CD4-positive, alpha-beta T cell treated with Interleukin-6 for 4 hours (primary cell): ENCODE measurements at places on chromosomes 7 and 10.

GRCh38 chr7:111873963-111874690, 311.8 kb upstream of the IMMP2L start:
- no peak for DNase-seq

- DNase-seq: no peak
Observed at GRCh38 chr7:108310351-108310750, 145.9 kb downstream of the NRCAM start.

- no peak for DNase-seq
Observed at GRCh38 chr7:111801277-111801676, 239.0 kb upstream of the IMMP2L start.

GRCh38 chr10:107277591-107277990, 113.1 kb upstream of the SORCS1 start:
- DNase-seq: no peak
